Cortex of kidney (tissue), 1 donor: ENCODE measurements at places on chromosomes 7 and 10.

DNA sequence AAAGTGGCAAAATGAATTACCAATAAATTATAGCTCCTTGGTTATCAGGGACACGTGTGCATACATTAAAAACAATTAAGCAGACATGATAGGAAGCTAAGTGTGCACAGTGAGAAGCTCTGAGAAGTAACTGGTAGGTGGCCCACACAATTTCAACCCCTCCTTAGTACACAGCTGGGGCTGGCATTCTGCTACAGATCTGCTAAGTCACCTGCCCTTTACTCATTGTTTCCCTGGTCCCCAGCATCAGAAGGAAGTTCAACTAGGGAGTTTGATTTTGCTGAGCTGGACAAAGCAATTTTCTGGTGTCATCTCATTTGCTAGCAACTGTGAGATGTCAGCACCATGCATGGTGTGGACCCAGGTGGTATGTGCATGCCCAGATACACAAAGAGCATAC, 424.1 kb upstream of the NPVF start:
- no peak for DNase-seq

GRCh38 chr10:70378122-70378521, 4.3 kb downstream of the LRRC20 start:
- DNase-seq, result no peak

- DNase-seq, result no peak
These were observed 8.5 kb upstream of the IL2RA start for GRCh38 chr10:6070660-6071059.

GRCh38 chr10:71247804-71248203, 35.4 kb downstream of the UNC5B start:
- DNase-seq, result no peak

GRCh38 chr10:59372543-59372942, 10.2 kb upstream of the FAM13C start:
- no peak for DNase-seq
